ENCODE measurements at places on chromosomes 4 and X.

DNA sequence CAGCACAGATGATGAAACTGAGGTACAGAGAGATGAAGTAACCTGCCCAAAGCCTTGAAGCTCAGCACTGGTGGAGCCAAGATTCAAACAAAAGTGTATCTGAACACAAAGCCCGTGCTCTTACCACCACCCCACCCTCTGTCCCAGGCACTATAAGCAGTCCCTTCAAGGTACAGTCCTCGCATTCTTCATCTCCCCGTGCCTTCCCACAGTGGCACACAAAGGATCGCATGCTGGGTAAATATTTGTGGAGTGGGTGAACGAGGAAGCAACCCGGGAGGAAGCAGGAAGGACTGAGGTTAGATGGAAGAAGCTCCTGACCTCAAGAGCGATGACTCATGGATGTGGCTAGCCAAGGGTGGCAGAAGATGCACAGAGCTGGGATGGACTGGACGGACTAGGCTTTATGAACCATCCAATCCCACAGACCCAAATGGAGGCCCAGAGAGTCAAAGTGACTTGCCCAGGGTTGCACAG is 18.4 kb downstream of the IQSEC2 start:
- no peak for DNase-seq

- DNase-seq = no peak
Measured at GRCh38 chrX:135463937-135464336, 42.2 kb downstream of the SMIM10L2A start.

DNA sequence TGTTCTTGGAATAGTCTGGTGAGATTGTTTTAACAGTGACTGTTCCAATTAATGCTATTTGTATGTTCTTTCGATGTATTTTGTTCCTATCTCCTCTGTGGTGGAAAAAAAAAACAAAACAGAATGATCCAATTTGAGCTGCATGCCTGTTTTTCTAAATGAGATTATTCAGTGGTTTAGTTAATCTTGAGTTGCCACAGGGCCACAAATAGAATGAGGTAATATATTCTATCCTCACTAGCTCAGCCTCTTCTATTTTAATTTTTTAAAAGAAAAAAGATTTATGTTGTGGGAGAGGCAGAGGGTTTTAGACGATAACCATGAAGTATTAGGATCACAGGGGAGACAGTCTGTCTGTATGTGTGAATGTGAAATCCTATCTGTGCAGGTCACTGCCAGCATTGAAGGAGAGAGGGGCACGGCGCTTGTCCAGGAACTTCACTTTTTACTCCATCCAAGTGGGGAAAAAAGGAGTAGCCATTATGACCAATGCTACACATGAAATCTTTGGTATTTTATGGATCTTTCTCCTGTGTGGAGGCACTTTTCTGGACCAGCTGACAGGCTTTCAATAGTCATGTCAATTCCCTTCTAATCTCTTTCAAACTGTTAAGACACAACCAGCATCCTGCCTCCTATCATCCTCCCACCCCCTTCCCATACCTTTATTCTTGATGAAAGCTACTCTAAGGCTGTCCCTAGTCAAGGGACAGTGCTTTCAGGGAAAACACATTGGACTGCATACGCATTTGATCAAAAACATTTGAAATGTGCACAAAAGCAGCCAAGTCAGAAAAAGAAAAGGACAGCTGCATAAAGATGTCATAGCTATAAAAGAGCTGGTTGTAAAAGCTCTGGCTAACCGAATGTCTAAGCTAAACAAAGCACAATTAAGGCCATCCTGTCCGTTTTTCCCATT is 1063.8 kb upstream of the INTU start:
- no peak for DNase-seq

DNA sequence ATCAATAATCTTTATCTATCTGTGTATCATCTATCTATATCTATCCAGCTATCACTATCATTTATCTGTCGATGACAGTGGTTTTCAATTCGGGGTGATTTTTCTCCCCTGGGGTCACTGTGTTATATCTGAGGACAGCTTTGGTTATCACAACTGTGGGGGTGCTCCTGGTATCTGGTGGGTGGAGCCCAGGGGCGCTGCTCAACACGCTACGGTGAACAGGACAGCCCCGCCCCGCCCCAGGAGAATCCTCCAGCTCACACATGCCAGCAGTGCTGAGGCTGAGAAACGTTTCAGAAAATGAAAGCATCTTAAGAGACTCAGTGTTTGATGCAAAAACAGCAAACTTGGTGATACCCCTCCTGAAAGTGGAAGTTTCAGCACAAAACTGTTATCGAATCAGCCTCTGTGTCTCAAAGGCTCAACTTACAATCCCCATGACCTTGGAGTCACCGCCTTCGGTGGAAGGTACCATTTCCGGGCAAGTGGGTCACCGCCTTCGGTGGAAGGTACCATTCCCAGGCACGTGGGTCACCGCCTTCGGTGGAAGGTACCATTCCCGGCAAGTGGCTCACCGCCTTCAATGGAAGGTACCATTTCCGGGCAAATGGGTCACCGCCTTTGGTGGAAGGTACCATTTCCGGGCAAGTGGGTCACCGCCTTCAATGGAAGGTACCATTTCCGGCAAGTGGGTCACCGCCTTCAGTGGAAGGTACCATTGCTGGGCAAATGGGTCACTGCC is 315.3 kb downstream of the DHRSX start:
- no peak for DNase-seq

GRCh38 chr4:80336582-80336981 is 1.1 kb downstream of the CFAP299 start:
- DNase-seq = peak; percentile 13

- no peak for DNase-seq
Measured at GRCh38 chr4:52071791-52072546, 20.9 kb downstream of the SPATA18 start.

All from ovary (tissue), 10 donors.